NCI-H446 (cell line): ENCODE measurements at places on chromosomes 7 and 10.
A peak's percentile ranks its signal among the peaks of the same experiment; 100 is the strongest.

DNA sequence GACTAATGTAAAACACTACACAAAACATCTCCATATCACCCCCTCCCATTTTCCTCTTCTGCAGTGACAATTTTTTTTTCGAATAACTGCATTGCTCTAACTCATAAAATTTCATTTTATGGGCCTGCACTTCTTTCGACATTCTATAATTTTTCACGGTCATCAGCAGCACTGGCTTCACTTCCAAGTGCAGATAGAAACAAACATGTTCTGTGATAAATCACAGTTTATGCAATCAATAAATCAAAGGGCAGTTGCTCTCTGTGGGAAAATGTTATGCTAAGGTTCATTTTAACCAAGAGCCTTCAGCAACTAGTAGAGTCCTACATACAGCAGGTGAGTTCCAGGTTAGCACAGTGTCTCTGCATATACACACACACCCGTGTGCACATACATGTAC is 100.1 kb downstream of the GPAM start:
- DNase-seq, result no peak

DNA sequence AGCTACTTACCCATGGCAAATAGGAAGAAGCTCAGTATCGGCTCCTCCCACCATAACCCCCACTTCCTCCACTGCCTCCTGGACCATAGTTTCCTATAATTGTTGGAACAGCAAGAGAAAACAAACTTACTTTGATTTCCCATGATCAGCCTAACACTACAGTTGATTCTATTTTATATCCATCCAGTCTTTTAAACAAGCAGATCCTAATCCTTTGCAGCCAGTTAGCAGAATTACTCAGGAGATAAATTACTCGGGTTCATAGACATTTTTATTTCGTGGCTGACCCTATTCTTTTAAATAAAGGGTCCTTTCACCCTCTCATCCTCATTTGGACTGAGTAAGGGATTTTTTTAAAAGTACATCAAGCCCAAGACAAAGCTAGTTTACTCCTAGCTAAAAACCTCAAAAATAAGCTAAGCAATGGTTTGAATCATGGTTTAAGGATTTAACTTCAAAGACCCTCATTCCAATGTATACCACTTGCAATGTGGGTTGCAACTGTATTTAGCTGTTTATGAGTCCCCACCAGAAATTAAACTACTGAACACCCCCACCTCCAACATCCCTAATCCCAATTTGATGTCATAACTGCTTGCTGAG is 8.0 kb downstream of the HNRNPA2B1 start:
- no peak for DNase-seq

DNA sequence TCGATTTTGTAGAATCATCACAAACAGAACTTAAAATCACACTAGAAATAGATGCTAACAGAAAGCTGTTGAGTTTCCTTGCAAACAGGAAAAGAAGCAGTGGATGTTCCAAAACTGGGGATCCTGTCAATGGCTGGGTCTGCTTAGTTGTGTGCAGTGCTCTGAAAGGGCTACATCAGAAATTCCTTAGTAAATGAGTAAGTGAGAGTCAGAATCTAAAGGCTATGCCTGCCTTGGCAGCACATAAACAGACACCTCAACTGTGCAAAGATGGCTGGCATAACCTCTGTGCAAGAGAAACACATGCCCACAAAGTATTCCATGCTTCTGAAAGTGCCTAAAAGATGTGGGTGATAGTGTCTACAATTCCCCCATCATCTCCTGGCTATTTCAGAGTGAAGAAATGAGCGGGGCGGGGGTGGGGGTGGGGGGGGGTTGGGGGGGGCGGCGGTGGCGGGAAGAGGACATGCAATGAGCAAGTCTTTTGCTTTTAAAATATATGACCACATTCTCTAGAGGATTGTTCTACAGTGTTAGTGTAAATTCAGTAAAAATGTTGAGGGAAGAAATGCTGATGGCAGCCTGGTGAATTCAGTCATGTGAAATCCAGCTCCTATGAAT is 138.1 kb upstream of the LAMB4 start:
- DNase-seq, result no peak

DNA sequence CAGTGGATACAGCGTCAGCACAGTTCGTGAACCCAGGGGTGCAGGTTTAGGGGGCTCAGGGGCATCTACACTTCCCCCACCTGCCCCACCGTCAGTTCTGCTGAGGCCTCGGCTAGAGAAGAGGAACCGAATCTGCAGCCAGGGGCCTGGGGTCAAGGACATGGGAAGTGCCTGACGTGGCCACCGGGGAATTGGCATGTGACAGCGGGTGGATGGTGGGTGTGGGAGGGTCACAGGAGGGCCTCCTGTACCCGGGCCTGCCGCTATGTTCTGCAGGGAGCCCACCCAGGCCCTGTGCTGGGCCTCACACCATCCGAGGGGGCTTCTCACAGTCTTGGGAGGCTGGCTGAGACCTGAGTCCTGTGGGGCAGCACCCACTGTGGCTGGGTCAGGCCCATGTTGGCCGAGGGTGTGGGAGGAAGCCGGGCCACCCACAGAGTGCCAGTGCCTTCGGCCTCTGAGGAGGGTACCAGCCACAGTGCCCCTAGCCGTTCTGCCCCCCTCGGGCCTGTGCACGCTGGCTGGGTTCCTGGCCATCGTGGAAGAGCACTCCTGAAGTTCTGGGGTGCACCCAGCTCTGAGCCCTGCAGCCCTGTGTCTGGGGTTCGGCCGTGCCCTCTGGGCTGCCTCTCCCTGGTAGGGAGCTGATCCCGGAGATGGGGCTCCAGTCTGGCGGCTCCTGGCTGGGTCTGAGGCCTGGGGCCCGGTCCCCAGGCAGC is 5.9 kb downstream of the TTYH3 start:
- no peak for DNase-seq

GRCh38 chr7:83640240-83640639 is 8.7 kb downstream of the SEMA3E start:
- DNase-seq, result no peak

- DNase-seq, result no peak
These were observed 68.2 kb downstream of the C10orf143 start for GRCh38 chr10:130042381-130042780.

DNA sequence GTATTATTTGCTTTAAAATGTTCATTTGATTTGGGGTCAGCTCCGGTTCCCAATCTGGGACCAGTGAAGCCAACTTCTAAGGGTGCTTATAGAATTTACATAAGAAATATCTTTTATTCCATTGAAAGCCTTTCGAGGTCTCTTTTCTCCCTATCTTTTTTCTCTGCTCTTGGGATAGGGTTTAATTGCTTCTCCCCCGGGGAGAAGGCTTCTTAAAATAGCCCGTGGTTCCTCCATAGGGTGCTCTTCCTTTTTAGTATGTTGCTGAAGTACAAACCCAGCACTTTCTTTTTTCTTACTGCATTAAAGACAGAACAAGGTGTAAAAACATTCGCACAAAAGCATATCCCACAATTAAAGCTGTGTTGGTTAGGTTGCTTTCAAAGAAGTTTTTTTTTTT is 107.5 kb downstream of the POU6F2 start:
- DNase-seq, result no peak

GRCh38 chr7:24025765-24026164 is 258.2 kb upstream of the NPY start:
- DNase-seq, result no peak

GRCh38 chr7:132244903-132245480 is 331.3 kb downstream of the PLXNA4 start:
- DNase-seq, result no peak

- DNase-seq, result no peak
These were observed 43.5 kb downstream of the LOXL4 start for GRCh38 chr10:98224509-98224908.

DNA sequence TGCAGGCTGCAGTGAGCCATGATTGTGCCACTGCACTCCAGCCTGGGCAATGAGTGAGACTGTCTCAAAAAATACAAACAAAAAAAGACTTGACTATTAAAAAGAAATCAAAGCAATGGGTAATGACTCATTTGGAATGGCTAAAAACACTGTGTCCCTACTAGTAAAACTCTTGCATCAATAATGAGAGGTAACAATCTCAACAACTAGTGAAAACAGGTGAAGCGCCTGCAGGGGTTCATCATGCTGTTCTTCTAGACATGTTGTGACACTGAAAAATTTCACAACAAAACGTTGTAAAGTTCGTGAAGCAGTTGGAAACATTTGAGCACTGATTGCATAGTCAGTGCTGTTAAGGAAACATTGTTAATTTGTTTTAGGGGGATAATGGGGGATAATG is 26.9 kb upstream of the SLC29A4 start:
- DNase-seq, result no peak

GRCh38 chr7:131586259-131586658 is 29.8 kb upstream of the PODXL start:
- DNase-seq, result no peak

DNA sequence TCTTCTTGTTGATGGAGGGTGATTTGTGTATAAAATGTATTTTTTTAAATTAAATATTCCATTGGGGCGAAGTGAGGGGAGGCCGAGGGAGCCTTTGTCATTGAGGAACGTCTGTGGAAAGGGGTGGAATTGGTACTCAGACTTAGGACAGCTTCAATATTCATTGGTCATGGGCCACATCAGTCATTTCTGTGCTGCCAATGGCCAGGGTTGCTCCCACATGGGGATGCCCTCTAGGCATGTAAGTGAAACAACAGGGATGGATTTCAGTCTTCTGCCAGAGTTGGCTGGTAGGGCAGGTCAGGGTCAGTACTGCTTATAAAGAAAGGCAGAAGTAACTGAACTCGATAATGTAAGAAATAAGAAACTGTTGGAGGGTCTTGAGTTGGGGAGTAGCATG is 47.2 kb downstream of the NEURL1 start:
- no peak for DNase-seq

DNA sequence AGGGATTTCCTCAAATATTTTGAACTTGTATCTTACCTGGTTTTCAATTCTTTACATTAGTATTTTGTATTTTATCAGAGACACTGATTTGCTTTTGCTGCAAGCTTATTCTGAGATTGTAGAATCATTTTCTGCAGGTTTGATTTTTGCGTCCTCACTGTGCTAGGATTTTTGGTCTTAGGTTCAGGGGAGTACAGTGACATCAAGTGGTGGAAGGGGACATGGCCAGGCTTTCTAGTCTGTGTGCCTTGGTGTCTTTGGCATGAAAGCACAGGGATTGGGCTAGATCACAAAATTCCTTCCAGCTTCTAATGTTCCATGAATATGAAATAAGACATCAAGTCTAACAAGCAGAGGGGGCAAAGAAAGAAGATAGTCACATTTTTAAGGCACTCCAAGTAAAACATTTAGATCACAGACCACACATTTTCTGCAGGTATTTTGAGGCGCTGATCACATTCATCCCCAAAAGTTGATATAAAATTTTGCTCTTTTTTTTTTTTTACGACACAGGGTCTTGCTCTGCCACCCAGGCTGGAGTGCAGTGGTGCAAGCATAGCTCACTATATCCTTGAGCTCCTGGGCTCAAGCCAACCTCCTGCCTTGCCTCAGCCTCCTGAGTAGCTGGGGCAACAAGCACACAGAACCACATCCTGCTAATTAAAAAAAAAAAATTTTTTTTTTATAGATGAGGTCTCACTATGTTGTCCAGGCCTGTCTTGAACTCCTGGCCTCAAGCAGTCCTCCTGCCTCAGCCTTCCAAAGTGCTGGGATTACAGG is 124.4 kb downstream of the PON1 start:
- peak; percentile 17 for DNase-seq
